Activated T-helper 1 cell treated with anti-CD3 and anti-CD28 coated beads, Interleukin-2, amount 50 U/mL, for 16 hours (primary cell): ENCODE measurements at places on chromosomes 6 and 20.

- DNase-seq, result no peak
Observed at GRCh38 chr6:50288881-50289280, 239.2 kb upstream of the DEFB112 start.

DNA sequence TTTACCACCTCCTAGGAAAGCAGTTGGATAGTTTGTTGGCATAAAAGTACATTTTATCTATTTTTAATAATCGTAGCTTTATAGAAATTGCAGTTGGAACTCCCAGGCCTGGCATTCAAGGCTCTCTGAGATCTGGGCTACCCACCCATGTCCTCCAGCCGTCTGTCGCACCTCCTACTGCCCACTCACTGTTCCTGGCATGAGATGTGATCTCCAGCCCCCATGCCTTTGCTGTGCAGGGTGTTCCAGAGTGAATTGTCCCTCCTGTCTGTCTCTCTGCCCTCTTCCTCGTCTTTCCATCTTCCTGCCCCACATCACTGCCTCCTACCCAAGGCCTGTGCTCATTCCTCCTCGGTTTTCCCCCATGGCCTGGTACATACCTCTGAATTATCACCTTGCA, 50.7 kb downstream of the PTPN1 start:
- DNase-seq, result no peak

GRCh38 chr20:50425076-50425475, 85.1 kb upstream of the PTPN1 start:
- no peak for DNase-seq

- no peak for DNase-seq
Observed at GRCh38 chr6:13716225-13716954, 4.8 kb upstream of the RANBP9 start.
